ENCODE measurements at places on chromosomes 12 and 14.
A peak's percentile ranks its signal among the peaks of the same experiment; 100 is the strongest.

GRCh38 chr12:108699955-108700563 lies 31.3 kb downstream of the CORO1C start:
- DNase-seq: no peak

DNA sequence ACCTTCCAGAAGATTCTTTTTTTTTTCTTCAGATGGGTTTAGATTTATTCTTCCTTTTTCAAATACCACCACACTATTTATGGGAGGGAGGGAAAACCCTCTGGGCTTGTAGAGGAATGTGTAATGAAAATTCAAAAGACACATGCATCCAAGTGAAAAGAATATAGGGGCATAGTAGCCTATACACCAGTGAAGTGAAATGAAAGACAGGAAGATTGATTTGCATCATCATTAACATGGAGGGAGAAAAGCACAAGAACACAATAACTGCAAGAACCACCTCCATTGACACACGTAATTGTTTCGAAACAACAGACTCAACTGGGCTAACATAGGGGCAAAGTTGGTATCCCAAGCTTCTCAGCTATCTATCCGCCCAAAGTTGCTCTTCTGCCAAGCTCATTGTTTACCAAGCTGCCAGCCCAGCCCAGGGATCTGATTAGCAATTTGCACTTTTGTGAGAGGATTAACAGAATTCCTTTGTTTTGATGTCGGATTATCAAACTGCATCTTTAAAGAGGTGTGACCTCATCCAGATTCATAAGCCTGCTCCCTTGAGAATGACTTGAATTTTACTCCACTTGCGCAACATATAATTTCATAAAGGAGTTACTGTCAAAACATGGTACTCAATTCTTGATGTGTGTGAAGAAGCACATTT lies 430.5 kb upstream of the SOX5 start:
- DNase-seq: no peak

GRCh38 chr12:121089031-121089812 lies 43.5 kb upstream of the P2RX7 start:
- no peak for DNase-seq

GRCh38 chr14:43591776-43592175 lies 915.3 kb downstream of the FSCB start:
- no peak for DNase-seq

- no peak for DNase-seq
Observed at GRCh38 chr14:21108791-21109190, 7.9 kb downstream of the TMEM253 start.

- no peak for DNase-seq
Observed at GRCh38 chr12:64995816-64996215, 125.3 kb downstream of the WIF1 start.

GRCh38 chr14:61472011-61472672 lies 150.8 kb downstream of the PRKCH start:
- DNase-seq: peak; percentile 97

GRCh38 chr12:11633968-11634367 lies 15.5 kb upstream of the ETV6 start:
- DNase-seq: no peak

Measured in fibroblast of skin of left quadriceps (primary cell).